ENCODE measurements at places on chromosomes 3 and 15.
A peak's percentile ranks its signal among the peaks of the same experiment; 100 is the strongest.

DNA sequence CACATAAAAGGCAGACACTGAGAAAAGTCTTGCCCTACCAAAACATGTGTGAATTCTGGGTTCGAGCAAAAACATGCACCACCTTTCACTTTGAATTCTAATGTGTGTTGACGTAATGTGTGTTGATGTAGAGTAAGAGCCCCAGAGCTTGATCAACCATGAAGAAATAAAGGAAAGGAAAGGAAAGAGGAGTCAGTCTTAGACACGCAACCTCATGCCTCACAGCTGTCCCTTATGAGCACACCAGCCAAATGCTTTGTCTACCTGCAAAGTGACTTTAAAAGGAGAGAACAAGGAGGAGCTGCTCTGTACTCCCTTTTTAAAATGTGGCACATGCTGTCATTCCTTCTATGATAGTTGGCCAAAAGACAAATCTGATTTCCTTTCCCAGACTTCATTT, 80.8 kb downstream of the RFTN1 start:
- ATAC-seq = no peak

DNA sequence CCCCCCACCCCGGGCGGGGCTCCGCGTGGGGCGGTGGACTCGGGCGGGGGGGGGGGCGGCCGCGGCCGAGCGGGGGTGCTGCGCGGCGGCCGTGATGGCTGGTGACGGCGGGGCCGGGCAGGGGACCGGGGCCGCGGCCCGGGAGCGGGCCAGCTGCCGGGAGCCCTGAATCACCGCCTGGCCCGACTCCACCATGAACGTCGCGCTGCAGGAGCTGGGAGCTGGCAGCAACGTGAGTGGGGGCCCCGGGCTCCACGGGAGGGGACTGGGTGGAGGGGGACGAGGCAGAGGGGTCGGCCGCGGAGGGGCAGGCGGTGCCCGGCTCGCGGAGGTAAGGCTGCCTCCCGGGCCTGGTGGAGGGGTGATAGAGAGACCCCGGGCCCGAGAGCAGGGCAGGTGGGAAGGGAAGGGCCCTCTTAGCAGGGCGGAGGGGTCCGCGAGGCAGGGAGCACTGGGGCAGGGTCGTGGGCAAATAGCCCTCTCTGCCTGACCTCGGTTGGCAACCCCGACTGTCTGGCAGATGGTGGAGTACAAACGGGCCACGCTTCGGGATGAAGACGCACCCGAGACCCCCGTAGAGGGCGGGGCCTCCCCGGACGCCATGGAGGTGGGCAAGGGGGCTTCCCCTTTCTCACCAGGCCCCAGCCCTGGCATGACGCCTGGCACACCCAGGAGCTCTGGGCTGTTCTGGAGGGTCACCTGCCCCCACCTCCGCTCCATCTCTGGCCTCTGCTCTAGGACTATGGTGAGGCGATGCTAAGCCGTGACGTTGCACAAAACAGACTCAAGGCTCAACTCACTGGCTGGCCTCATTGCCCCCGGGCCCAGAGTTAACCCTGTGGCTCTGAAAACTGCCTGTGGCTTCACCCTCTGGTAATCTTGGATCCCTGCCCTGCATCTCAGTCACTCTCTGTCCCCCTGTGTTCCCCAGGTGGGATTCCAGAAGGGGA, at the start of gene ECE2:
ECE2 (plus strand) TSS at position 62 of the 950 bp plus-strand sequence; CDS start at position 194, 132 bp downstream.
- no peak for ATAC-seq

DNA sequence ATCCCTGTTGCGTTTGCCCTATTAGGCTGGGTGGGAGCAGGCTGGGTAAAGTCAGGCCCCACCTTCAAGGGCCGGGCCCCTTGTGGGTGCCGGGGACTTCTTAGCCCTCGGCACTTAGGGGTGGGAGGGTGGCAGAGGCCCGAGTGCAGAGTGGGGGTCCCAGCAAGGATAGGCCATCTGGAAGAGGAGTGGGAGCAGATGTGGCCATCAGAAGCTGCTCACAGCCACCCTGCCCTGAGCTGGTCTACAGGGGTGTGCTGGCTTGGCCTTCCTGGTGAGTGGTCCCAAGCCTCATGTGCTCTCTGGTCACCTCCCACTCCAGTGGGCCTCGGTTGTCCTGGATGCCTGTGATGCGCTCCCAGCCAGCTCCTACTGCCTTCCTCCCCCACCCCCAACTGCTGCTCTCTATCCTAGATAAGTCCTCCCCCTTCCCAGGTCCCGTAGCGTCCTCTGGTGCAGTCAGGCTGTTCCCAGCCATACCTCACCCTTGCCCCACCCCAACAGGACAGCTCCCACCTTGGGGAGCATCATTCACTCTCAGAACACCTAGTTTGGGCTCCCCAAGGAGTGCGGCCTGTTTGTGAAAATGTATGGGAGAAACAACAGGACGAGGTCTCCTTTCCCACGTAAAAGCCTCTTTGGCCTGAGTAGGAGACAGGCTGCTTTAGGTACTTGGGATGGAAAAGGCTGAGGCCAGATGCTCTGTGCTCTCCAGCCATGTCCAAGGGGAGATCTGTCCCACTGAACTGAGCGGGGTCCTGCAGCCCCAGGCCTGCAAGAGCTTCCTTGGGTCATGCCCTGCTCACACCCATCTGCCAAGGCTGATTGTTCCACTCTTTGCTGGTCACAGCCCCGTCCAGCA, 24.9 kb upstream of the PLXNA1 start:
- no peak for ATAC-seq

DNA sequence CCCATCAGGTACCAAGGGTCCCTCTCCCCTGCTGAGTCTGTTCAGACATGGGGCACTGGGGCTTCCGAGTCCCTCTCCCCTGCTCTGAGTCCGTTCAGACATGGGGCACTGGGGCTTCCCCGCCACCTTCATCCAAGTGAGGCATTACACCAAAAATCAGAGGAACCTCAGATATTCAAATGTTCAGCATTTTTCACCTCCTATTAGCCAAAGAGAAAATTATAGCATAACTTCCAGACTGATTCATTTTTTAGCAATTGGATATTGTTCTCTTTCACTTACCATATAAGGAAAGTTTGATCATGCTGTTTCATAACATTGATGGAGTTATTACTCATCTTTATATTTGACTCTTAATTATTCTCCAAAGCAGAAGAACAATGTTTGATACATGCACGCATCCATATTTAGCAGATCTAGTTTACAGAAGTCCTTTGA, 213.9 kb downstream of the MTHFS start:
- ATAC-seq = no peak

- ATAC-seq = no peak
These were observed 79.8 kb upstream of the SOX2 start for GRCh38 chr3:181631901-181632300.

DNA sequence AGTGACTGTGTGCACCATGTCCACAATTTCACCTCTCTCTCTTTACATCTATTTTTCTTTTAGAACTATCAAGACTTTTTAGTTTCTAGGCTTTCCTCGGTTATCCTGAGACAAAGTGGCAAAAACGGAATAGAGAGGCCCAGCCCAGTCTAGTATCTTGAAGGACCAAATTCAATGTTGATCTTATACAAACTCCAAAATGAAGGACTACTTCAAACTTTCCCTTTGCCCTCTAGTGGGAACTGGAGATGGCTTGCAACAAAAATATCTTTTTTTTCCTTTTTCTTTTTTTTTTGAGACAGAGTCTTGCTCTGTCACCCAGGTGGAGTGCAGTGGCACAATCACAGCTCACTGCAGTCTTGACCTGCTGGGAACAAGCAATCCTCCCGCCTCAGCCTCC, 338.5 kb upstream of the UMPS start:
- no peak for ATAC-seq

DNA sequence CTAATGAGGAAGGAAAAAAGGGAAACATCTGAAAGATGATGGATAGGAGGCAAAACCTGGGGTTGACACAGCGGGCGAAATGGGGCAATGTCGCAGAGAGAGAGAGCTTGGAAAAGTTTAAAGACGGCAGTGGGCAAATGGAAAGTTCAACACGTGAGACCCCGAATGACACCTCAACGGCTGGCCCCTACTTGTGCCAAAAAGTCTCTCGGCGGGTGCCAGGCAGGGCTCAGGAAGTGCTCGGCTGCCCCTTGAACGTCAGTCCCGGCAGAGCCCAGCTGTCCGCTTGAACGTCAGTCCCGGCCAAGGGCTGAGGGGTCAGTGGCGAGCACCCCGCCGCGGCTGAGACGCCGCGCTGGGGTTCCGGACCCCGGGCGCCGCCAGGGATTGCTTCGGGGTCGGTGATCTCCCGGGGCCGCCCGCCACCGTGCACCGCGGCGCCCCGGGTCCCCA, 658 bp downstream of the EOGT start:
- peak; percentile 4 for ATAC-seq

DNA sequence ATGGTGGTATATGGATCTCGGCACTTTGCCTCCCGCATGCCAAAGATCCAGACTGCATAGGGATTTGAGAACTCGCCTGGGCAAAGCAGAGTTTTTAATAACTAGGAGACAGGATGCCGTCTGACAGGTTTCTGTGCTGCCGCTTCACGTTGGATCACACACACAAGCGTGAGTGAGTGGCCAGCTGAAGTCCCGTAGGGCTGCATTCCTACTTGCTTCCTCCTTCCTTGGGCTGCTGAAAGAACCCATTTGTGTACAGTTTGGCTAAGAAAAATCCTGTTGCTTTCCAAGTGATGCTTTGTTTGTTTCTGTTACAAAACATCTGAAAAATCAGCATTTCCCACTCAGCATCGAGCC, 604.3 kb upstream of the CFAP20DC start:
- no peak for ATAC-seq

- ATAC-seq = no peak
These were observed 8.5 kb downstream of the PDIA5 start for GRCh38 chr3:123075359-123075758.

DNA sequence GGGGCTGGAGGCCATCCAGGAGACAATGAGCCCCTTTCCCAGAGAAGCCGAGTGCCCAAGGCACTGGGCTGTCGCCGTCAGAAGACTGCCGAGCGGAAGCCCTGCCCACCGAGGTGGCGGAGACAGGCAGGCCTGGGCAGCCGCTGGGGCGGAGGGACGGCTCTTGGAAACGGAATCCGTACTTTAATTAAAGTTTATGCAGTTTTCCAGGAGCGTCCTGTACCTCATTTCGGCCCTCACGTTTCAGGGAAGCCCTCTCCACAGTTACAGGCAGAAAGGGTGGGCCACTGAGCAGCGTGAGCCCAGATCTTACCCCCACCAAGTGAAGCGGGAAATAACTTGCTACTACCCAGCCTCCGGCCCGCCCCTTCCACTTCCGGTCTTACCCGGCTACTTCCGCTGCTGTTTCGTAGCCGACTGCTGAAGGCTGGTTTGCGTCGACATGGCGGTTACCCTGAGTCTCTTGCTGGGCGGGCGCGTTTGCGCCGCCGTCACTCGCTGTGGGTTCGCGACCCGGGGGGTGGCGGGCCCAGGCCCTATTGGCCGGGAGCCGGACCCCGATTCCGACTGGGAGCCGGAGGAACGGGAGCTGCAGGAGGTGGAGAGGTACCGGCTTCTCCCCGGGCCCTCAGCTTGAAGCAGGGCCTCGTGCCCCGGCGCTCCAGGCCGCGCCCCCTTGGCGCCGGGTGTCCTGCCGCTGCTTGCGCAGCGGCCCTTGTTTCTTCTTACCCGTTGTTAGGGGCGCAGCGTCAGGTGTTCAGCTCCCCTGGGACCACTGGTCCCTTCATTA, at the start of gene NGRN:
NGRN (plus strand) TSS at position 402 of the 790 bp plus-strand sequence; CDS start at position 443, 41 bp downstream.
- ATAC-seq = peak; percentile 93

DNA sequence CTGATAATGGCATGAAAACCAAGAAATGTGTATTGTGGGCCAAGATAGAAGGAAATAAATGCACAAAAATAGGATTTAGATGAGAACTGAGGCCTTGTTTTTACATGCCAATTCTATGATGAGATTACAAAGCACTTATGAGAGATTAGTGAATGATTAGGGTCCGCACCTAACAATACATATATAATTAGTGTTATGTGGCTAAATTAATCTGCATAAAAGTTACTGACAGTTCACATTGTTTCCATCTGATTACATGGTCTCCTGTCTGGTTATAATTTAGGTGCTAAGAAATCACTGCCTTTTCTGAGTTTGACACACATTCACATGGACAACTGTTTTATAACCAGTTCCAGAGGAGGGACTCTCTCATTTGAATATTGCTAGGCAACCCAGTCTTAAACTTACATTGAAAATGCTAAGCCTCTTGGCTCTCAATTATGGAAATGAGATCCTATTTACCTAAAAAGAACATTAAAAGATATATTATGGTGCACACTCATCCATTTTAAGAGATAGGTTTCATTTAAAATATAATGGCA, 117.0 kb upstream of the ARL6 start:
- no peak for ATAC-seq

DNA sequence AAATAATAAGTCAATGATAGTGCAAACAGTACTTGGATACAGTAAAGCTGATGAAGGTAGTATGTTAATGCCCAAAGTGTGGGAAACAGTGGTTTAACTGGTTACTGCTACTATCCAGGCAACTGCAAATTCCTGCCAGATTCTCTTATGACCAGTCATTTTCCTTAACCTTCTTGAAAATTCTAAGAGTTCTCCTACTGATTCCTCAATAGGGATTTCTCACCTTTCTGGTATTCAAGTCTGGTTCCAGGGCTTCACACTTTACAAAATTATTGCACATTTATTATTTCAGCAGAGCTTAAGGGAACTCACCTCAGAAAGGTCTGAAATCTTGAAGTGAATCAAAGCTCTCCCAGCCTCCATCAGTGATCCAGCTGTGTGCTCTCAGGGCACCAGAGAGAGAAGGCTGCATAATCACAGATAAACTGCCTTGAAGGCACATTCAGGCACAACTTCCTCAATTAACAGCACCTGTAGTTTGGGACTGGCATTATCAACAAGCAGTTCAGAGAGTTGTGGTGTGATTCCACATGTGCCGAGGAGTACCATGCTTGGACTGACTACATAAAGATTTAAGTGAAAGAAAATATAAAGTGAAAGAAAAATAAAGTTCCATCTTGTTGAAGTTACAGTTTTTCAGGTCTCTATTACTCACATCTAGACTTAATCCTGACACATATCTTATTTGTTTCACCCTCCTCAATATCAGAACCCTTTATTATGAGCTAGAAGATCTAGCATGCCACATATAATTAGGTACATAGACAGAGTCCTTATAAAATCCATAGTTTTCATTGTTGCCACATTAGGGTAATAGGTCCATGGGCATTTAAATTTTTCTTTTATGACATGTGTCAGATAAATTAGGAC, 59.5 kb upstream of the TIPARP start:
- ATAC-seq = peak; percentile 24

GRCh38 chr3:24483873-24484272, 10.8 kb downstream of the THRB start:
- no peak for ATAC-seq

GRCh38 chr3:66394019-66394752, 106.6 kb downstream of the LRIG1 start:
- ATAC-seq = peak; percentile 77

- ATAC-seq = no peak
These were observed 29.6 kb downstream of the MYL3 start for GRCh38 chr3:46833346-46834300.

- ATAC-seq = peak; percentile 33
These were observed 17.0 kb upstream of the OR5K1 start for GRCh38 chr3:98445949-98446406.
